ENCODE measurements at places on chromosomes 1 and 21.

GRCh38 chr1:231037585-231038517, 2.2 kb downstream of the FAM89A start:
- no peak for DNase-seq

GRCh38 chr1:236886199-236886598, 91.1 kb downstream of the MTR start:
- DNase-seq = no peak

GRCh38 chr1:103063921-103064320, 44.4 kb downstream of the COL11A1 start:
- DNase-seq = no peak

GRCh38 chr21:41722052-41723018, 44.5 kb downstream of the RIPK4 start:
- DNase-seq = no peak

- no peak for DNase-seq
Measured at GRCh38 chr21:39006571-39007311, 176.5 kb downstream of the PSMG1 start.

DNA sequence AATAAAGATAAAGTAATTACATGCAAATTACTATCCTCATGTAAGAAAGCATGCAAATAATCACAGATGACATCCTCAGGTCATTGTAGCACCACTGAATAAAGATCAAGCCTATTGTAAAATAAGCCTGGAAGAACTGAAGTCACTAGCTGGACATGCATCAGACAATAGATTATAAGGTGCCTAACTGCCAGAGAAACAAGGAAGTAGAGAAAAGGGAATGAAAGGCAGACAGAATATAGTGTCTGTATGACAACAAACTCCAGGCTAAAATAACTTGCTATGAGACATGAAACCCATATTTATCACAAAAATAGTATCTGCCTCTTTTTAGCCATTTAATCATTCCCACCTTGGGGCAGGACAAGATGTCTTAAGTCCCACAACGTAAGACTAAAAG, 108.7 kb downstream of the ENAH start:
- DNase-seq = no peak

- no peak for DNase-seq
Measured at GRCh38 chr1:164706606-164706987, 147.6 kb downstream of the PBX1 start.

DNA sequence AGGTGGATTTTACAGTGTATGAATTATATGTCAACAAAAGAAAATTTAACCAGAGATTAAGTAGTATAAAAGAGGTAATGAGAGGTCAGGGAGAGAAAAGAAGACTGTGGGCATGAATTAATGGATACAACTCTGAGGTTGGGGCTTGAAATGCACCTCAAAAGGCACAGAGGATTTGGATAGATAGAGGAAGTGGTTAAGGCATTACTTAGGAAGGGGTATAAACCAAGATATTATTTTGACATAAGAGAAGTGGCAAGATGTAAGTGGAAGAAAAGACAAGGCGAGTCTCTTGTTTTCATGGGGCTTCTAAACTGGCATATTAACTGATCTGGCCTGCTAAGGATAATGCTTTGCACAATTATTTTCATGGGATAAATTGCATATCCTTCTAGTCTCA, 34.1 kb downstream of the RAP1A start:
- no peak for DNase-seq

- DNase-seq = no peak
Measured at GRCh38 chr1:35876988-35877387, 6.0 kb upstream of the AGO1 start.

- peak; percentile 45 for DNase-seq
Measured at GRCh38 chr1:11413986-11414391, 65.0 kb upstream of the DISP3 start.

DNA sequence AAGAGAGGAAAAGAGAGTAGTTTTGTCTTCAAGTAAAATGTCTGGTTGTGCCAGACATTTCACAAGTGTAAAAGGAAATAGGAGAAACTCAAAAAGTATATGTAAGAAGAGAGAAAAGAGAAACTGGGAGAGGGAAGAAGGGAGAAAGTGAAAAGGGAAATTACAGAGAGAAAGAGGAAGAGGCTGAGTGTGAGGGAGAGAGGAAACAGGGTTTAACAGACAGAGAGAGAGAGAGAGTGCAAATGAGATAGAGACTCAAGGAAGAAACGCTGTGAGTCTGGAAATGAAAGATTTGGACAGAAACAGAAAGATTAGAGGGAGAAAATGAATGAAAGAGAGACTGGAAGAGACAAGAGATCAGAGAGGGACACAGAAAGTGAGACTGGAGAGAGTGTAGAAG, 806.2 kb downstream of the PLA2G4A start:
- DNase-seq = no peak

DNA sequence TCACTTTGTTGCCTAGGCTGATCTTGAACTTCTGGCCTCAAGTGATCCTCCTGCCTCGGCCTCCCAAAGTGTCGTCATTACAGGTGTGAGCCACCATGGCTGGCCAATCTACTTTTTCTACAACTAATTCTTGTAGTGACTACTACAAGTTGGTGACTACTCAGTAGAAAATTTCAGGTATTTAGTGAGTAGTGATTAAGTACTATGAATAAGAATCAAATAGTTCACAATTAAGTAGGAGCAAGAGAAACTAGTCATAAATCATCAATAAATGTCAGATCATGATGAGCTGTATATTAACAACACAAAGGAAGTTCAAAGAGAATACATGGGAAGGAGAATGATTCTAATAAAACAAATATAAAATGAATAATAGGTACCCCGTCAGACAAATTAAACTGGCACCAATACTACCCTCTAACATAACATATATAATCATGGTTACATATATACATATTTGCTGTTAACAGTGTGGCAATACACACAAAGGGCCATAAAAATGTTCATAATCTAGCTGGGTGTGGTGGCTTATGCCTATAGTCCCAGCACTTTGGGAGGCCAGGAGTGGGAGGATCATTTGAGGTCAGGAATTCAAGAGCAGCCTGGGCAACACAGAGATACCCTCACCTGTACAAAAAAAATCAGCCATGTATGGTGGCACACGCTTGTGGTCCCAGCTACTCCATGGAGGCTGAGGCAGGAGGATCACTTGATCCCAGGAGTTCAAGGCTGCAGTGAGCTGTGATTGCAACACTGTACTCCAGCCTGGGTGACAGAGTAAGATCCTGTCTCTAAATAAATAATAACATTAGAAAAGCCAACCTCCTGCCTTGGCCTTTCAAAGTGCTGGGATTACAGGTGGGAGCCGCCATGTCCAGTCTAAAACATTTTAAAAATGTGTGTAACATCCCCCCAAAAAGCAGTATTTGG, 19.1 kb downstream of the YY1AP1 start:
- no peak for DNase-seq

DNA sequence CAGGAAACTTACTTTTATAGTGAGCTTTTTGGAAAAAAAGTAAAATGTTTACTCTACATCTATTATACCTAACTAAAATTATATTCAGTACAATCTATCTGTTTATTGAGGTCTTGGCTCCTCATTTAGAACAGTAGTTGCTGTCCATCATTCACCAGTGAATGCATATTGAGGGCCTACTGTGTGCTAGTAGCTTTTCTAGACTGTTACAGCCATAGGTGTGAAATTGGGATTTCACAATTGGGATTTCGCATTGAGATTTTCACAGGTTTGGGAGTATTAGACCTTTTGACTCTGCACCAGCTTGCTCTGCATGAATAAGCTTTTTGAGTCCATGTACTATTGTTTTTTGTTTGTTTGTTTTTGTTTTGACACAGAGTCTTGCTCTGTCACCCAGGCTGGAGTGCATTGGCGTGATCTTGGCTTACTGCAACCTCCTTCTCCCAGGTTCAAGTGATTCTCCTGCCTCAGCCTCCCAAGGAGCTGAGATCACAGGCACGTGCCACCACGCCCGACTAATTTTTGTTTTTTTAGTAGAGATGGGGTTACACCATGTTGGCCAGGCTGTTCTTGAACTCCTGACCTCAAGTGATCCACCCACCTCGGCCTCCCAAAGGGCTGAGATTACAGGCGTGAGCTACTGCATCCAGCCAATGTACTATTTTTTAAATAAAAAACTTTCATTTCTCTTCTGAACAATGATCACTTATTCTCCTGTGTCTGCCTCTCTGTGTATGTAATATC, 47.2 kb upstream of the ERRFI1 start:
- no peak for DNase-seq

DNA sequence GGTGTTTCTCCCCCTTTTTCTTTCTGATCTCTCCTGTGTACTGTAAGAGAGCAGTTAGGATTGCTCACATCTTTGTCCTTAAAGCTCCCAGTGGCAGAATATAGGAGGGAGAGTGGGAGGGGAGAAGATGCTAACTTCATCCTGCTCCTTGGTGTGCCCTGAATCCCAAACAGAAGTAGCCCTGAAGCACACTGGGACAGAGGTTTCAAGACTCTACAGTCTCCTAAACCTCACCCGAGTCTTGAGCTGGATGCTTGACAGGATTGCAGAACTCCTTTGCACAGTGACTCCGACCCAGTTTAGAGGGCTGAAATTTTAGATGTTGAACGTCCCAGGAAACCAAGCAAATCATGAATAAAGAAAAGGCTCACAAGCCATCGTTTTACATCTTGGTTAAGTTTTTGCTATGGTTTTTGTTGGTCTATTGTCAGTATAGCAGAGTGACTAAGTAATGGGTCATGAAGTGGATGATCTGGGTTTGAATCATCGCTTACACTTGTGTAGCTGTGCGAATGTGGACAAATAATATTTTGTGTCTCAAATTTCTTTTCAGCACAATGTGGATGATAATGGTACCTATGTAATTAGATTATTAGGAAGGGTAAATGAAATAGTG, 37.5 kb downstream of the XCL2 start:
- no peak for DNase-seq

- no peak for DNase-seq
Measured at GRCh38 chr1:101026430-101026788, 825 bp upstream of the DPH5 start.

- no peak for DNase-seq
Measured at GRCh38 chr1:232355162-232356006, 274.5 kb downstream of the SIPA1L2 start.

GRCh38 chr1:197304638-197305200, 36.7 kb downstream of the CRB1 start:
- no peak for DNase-seq

GRCh38 chr1:109912873-109913272, 2.2 kb downstream of the CSF1 start:
- no peak for DNase-seq

- no peak for DNase-seq
Measured at GRCh38 chr1:247386217-247386616, 29.8 kb upstream of the NLRP3 start.

- no peak for DNase-seq
Measured at GRCh38 chr1:172567720-172568119, 34.8 kb downstream of the SUCO start.

GRCh38 chr1:214445831-214446614, 105.4 kb downstream of the PTPN14 start:
- no peak for DNase-seq

DNA sequence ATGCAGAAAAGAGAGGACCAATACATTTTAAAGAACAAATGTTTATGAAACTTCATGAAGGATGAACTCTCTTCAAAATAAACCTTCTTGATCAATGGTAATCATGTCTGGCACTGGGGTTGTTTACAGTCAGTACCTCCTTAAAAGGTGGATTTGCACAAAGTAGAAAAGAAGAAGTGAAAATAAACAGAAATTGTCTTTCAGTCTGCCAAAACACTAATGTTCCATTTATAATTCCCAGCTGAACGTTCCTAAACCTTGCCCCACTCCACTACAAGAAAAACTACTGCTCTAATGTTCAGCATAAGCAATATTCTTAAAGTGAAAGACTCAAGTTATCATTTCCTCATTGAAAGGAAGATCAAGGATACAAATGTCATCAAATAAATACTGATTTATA, 86.2 kb downstream of the EIF4G3 start:
- DNase-seq = no peak

GRCh38 chr21:43294194-43294902, 125.5 kb downstream of the CRYAA start:
- DNase-seq = no peak

DNA sequence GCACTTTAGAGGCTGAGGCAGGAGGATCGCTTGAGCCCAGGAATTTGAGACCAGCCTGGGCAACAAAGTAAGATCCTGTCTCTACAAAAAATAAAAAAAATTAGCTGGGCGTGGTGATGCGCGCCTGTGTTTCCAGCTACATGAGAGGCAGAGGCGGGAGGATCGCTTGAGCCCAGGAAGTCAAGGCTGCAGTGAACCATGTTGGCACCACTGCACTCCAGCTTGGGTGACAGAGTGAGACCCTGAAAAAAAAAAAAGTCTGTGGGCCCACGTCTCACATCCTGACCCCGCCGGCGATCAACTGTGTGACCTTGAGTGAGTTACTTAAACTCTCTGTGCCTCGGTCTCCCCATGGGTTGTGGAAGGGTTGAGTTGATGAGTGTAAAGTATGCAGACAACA, 12.7 kb upstream of the ZBTB21 start:
- no peak for DNase-seq

DNA sequence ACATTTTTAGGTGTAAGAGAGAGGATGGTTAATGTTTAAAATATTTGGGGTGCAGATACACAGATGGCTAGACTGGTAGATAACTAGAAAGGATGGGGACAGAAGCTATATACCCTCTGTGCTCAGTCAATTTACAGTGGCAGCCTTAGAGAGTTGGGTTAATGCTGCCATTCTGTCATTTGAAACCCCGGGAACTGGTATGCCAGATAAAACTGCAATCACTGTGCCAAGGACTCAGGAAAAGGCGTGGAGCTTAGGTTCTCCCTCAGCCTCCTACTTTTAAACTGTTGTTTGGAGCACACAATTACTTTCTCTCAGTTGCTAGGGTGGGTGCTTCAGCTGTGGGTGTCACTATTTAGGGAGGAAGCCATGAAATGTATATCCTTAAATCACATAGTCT, 90.0 kb upstream of the HNRNPU start:
- no peak for DNase-seq

DNA sequence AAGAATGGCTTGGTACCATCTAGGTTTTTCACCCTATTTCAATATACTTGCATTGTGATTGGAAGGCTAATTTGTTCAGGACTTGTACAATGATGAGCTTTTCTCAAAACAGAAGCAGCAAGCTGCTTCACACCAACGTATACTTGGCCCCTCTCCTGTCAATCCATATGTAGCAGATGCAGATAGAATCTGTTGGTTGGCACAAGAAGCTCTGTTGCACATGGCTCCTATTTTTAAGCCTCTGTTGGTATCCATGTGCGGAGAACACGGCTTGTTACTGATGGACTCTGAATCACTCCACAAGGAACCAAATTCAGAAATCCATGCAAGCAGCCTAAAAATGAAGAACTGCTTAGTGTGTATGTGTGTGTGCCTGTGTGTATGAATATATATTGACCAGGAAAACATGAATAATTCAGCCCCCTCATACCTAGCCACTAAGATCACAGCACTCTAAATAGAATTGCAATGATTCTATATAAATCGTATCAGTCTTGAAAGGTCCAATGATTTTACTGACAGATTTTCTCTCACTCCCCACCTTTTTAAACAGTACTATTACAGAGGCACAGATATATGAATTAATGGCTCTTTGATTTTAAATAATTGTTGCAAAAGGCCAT, 258.4 kb upstream of the DPYD start:
- no peak for DNase-seq
